ENCODE measurements at places on chromosomes 5 and 9.

DNA sequence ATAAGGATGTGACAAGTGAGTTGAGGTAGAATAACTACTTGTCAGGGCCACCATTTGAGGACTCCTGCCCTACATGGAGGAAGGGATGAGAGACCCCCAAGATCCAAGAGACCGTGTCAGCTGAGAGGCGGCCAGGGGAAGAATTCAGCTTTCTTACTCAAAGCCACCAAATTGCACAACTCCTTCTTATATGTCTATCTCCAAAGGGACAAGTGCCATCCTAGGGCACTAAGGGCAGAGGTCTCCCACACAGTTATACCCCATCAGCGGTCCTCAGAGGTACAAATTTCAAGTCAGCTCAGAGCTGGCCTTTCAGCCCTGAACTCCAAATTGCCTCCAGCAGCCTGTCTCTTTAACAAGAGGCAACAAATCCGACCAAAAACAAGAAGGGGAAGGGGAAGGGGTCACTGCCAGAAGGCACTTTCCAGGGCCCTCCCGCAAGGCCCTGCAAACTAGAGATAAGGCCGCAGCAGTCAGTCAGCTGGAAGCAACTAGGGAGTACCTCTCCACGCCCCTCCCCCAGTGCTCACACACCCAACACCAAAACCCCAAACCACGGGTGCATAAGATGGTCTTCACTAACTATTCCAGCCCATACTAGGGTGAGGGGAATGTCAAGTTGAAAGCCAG, 6.1 kb upstream of the STOML2 start:
- no peak for DNase-seq

DNA sequence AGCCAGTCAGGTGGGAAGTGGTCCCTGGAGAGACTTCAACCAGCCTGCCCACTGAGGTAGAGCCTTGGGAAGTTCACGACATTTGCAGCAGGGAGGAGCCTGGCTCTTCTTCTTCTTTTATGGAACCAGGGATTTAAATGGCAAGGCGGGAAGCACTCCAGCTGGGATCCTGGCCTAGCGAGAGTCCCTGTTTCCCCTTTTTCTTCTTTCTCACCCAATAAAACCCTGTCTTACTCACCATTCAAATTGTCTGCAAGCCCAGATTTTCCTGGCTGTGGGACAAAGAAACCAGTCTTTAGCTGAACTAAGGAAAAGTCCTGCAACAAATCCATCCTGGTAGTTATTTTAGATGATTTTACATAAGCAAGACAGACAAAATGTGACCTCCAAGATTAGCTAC, 503.7 kb downstream of the CDH10 start:
- DNase-seq = no peak

DNA sequence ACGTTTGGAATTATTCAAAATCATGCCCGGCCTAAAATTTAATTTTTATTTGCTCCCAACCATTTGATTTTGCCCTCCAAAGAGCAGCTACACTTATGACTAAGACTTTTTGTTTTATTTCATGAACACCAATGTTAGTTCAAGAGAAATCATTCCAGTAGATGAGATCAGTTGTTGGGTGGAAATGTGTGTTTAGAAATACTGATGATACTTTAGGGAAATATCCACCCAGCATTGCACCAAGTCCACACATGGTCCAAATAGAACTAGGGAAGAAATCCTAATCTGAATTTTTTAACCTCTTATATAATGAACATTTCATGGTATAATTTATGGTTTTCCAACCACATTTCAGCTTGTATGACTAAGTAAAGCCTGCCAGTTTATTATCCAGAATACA, 28.3 kb upstream of the GOLPH3 start:
- no peak for DNase-seq

DNA sequence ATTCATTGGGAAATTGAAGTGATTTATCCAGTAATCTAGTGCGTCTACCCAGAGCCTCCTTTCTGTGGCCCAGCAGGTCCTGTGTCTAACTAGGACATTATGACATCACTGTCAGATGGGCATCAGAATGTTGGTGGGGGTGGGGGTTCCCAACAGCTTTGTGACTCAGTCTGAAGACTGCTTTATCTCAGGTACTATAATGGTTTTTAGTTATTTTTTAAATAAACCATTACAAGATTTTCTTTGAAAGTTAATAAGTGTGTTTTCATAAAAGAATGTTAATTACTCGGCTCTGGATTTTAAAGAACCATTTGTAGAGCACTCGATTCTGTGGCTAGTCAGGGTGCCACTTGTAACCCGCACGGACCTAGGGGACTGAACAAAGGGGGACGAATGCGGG, at the start of gene EQTN:
EQTN (minus strand) TSS at position 101 of the 400 bp plus-strand sequence; CDS start at position 6, 95 bp downstream.
- no peak for DNase-seq

DNA sequence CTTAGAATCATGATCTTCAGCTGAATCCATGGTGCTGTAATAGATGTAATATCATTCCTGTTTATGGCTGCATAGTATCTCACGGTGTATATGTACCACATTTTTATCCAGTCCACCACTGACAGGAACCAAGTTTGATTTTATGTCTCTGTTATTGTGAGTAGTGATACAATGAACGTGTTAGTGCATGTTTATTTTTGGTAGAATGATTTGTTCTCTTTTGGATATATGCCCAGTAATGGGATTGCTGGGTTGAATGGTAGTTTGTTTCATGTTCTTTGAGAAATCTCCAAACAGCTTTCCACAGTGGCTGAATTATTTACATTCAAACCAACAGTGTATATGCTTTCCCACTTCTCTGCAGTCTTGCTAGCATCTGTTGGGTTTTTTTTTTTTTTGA, 175.1 kb upstream of the CDH10 start:
- DNase-seq = no peak

GRCh38 chr5:67414712-67415111, 218.1 kb upstream of the CD180 start:
- no peak for DNase-seq

DNA sequence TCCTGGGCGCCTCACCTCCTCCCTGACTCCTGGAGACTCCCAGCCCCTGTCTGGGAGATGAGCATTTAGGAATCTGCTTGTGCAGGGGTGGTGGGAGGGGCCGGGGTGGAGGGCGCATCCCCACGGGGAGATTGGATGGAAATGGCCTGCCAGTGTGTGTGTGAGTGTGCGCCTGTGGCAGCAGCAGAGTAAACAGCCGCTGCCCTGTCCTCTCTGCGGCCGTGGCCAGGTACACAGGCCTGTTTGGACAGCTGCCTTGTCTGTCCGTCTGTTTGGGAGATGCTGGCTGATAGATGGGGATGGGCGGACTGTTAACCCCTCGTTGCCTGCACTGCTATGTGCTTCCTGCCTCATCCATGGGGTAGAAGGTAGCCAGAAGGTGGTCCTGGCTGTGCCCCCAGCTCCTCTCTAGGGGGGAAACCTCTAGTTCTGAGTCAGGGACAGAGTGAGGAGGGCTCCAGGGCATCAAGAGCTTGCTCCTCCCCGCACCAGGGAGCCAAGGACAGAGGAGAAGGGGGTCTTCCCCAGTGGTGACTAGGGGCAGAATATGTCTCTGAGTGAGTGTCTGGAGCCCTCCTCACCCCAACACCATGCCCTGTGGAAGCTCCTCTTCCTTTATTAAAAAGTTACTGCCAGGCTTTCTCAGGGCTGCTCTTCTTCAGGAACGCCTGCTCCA, 60.1 kb downstream of the LMX1B start:
- no peak for DNase-seq

- DNase-seq = no peak
Measured at GRCh38 chr5:133562554-133562953, 49.8 kb downstream of the FSTL4 start.

GRCh38 chr5:147160902-147161700, 73.7 kb upstream of the STK32A start:
- DNase-seq = no peak

DNA sequence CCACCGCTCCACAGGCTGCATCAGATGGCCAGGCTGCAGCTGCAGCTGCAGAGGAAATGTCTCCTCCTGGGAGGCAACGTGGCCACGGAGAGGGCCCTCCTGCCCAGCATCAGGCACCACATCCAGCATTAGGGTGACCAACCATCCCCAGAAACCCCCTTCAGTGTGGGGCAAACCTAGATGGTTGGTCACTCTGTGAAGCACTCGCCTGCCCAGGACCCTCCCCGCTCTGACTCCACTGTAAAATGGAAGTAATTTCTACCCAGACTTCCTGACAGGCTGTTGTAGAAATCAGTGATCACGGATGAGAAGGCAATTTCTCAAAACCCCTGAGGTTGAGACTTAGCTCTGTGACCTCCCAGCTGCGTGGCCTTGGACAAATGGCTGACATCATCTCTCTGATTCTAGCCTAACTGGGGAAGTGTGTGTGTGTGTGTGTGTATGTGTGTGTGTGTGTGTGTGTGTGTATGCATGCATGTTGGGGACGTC, 31.6 kb downstream of the B4GALT1 start:
- no peak for DNase-seq

DNA sequence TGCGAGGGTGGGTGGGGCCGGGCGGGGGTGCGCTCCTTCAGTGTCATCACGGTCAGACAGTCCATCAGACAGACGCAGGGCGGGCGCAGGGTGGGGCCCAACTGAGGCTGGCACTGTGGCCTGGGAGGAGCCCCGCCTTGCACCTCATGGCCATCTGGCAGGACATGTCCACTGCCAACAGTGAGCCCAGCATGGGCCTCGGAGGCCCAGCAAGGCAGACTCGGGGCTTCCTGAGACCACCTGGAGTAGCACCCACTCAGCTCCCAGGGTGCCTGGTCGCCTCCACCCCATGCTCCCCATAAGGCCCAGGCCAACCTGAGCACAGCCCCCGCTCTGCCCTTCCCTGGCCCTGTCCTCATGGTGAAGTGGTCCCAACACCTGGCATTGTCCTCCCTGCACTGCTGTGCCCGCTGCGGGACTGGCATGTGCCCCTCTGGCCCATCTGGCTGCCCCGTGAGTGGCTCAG, 8.5 kb upstream of the GPSM1 start:
- DNase-seq = no peak

DNA sequence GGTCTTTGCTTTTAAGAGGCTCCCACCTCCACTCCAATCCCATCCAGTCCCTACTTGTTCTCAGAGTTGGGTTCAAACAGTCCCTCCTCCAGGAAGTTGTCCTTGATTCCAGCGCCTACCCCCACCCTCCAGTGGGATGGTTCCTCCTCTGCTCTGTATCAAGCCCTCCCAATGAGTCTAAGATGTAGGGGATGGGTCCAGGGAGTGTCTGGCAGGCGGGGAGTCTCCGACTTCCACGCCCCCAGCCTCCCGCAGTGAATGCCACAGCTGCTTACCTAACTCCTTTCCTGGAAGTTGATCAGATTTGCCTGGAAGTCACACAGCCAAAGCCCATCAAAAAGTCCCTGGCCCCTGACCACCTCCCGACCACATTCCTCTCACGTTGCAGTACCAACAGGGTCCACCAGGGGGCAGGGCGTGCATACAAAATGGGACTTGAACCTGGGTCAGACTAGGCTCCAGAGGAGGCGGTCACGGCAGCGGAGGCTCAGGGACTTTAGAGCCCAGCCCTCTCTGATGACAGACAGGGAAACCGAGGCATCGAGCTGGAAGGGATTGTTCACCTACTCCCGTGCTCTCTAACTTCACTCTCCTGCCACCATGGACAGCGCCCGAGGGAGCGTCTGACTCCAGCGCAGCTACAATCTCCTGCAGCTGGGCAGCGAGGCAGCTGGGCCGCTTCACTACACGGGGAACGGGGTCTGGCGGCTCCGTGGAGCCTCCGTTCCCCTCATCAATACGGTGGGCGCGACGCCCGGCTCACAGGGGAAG, 25.0 kb upstream of the TDRD7 start:
- peak; percentile 80 for DNase-seq

- DNase-seq = no peak
Measured at GRCh38 chr5:170603109-170603508, 99.3 kb downstream of the KCNIP1 start.

DNA sequence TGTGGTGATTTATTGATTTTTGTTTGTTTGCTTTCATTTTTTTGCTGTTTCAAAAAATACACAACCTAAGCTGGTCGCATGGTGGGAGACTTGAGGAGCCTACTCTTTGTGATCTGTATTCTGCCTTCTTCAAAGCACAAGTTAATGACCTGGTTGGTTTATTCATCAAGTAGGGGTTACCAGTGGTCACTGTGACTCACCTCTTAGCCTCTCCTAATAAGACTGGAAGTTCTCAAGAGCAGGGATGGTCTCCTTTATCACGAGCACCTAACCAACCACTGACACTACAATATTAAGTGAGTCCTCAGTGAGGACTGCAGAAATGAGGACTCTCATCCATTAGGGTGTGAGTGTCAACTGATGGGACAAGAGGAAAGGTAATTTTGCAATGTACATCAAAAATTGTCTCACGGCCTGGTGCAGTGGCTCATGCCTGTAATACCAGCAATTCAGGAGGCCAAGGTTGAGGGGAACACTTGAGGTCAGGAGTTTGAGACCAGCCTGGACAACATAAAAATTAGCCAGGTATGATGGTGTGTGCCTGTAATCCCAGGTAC, 13.6 kb upstream of the MTMR12 start:
- DNase-seq = no peak

GRCh38 chr9:70499621-70500020, 85.2 kb upstream of the KLF9 start:
- DNase-seq = no peak

DNA sequence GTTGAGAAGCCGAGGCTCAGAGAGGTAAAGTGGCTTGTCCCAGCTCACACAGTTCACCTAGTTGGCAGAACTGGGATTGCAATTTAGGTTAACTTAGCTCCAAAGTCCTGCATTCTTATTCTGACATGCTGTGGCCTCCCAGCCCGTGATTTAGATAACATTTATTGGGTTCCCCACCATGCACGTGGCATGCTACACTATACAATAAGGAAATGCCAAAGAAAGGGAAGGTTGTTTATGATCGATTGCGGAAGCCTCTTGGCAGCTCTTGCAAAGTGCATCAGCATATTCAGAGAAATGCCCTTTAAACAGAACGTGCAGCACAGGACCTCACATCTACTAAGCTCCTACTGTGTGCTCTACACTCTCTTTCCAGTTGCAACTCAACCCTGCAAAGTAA, 3.2 kb downstream of the NEURL1B start:
- no peak for DNase-seq

- no peak for DNase-seq
Measured at GRCh38 chr5:78923622-78923970, 61.5 kb downstream of the ARSB start.

DNA sequence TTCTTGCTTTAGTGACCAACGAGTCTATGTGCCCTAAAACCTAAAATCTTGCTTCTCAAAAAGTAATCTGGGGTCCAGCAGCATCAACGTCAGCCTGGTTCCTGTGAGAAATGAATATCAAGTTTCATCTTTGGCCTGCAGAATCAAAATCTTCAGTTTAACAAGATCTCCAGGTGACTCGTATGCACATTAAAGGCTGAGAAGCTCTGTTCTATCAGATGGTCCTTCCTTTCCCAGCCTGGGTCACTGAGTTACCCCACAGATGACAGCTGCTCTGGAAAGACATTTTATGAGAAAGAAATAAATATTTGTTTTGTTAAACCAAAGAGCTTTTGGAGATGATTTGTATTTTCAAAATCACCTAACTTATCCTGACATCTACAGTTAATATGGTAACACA, 75.8 kb downstream of the ADAMTSL1 start:
- DNase-seq = no peak

GRCh38 chr5:89081360-89081759, 198.4 kb upstream of the MEF2C start:
- no peak for DNase-seq

DNA sequence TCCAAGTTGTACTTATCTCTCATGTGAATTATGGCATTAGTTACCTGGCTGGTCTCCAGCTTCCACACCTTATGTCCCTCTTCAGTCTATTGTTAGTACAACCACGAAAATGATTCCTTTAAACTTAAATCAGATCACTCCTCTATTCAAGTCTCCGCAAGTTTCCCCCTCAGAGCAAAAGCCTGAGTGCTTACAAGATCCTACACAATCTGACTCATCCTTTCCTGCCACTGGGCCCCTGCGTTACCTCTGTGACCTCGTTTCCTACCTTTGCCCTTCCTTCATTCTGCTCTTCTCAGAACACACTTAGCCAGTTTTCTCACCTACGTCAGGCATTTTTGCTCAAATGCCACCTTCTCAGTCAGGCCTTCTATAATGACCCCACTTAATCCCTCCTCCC, 45.1 kb upstream of the GLIS3 start:
- DNase-seq = no peak

Measured in endothelial cell (in vitro differentiated cells).